Stimulated activated CD8-positive, alpha-beta memory T cell treated with anti-CD3 and anti-CD28 coated beads, Interleukin-4, amount 100 ng/mL, for 1 hour (primary cell): ENCODE measurements at places on chromosomes 6 and 20.

GRCh38 chr6:138592749-138593123 lies 93.4 kb upstream of the NHSL1 start:
- no peak for DNase-seq

- DNase-seq, result no peak
Observed at GRCh38 chr6:14501240-14501639, 383.7 kb downstream of the CD83 start.

DNA sequence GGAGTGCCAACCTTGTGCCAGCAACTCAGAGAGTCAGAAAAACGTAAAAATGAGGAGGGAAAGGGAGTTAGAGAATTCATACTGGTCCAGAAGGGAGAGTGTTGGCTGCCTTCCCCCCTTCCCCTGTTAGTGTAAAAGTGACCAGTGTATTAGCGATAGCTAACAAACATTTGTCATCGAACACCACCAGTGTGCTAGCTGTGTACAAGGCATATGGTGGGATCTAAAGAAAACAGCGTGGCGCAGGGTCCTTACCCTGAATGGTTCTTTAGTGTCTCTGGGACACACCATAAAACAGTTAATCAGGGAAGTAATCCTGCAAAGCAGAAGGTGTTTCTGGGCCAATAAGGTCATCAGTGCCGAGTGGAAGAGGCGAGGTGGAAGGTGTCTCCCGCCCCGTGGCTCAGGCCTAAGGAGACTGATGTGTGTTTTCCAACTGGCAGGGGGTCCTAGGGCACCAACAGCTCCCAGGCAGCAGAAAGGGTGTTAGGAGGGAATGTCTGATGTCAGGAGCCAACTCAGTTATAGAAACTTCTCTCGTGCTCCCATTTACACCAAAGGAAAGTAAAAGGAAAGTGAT lies 91.9 kb downstream of the TCP11 start:
- no peak for DNase-seq

DNA sequence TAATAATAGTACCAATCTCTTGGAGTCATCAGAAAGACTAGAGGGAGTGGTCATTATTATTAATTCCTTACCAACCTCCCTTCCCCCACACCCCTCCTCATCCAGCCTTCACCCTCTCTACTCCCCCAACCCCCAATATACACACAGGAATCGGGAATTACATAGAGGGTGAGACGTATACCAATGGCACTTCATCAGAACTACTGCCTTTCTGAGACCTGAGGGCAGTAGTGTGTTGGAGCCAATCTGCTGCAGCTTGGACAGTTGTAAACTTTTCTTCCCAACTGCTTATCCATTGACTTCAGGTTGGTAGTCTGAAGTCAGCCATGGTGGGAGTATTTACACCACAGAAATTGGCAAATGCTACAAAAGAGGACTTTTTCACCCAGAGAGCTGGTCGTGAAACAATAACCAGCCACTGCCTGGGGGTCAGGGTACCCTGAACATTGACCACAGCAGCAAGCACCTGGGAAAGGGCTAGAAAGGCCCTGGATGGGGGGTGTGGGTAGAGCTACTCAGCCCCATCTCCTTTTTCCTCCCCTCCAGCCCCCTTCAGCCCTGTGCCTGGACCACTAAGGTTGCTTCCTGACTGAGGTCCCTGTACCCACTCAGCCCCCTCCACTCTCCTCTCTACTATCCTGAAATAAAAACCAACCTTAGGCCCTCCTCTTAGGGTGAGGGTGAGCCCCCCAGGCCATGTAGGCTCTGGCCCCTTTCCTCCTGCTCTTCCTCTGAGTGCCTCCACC lies 161.5 kb downstream of the MRPL14 start:
- no peak for DNase-seq
